ENCODE measurements at places on chromosomes 3 and 15.

DNA sequence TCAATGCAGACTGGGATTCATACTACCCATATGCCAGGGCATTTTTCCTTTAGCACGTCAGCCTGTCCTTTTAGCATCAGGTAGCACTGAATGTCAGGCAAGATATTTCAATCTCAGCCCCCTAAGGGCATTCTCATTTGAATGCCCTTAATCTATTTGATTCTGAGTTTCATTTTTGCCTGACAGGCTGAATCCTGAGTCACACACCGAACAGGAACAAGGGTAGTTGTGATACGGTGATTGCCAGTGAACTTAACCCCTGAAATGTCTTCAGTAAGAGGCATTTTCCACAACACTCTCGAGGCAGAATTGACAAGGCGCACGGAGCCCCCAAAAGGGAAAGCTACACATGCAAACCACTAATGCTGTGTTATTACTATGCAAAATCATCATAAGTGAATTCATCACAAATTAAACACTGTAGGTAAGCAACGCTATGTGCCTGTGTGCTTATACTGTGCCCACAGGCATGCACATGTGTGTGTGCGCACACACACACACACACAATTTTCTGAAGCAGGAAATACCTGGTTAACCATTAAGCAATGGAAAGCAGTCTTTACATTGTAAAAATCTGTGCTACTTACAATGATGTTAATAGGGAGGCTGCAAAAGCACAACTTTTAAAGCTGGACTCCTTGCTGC is 130.4 kb downstream of the ZNF385D start:
- DNase-seq: no peak

GRCh38 chr3:193813501-193813830 is 220.5 kb downstream of the OPA1 start:
- DNase-seq: no peak

- no peak for DNase-seq
Observed at GRCh38 chr3:153246331-153246730, 84.3 kb downstream of the RAP2B start.

DNA sequence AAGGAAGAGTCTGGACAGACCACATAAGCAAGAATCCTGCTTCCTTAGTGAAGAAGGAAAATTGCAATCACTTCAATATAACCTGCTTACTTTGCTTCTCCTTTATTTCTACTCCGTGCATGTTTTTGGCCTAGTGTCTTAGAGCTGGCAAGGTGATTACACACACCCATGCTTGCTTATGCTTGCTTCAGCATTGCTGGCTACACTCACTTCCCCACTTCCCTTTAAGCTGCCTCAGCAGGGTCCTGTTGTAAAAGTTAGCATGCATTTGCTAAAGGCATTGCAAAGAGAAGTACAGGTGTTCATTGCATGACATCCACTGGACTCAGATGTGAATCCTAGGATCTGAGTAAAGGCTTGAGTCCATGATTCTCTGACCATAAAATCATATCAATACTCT is 47.5 kb upstream of the STT3B start:
- DNase-seq: no peak

DNA sequence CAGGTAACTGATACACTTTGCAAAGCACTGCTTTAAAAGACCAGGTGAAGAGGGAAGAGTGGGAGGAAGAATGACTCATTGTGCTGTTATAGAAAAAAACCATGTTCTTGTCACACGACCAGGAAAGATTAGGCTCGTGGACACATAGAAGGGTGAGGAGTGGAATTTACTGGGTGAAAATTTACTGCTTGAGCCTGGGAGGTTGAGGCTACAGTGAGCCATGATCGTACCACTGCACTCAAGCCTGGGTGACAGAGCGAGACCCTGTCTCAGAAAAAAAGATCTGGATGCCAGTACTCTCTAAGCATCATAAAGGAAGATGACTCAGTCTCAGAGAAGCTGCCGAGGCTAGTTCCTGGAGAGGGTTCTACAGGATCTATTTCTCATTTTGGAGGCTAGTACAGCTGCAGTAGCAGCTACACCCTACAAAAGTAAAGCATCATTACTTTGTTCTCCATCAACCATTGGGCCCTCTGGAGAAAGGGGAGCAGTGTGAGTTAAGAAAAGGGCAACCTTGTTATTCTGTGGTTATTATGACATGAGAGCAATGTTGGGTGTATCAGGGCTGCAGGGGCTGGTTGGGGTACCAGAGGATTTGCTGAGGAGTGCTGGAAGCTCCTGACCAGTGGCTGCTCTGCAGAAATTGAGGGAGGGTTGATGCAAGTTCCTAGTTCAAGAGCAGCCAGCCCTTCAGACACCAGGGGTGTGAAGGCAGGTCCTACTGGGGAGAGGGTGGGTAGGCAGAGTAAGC is 75.4 kb downstream of the CMTM8 start:
- no peak for DNase-seq

- no peak for DNase-seq
Observed at GRCh38 chr3:133829310-133829707, 23.7 kb downstream of the SRPRB start.

DNA sequence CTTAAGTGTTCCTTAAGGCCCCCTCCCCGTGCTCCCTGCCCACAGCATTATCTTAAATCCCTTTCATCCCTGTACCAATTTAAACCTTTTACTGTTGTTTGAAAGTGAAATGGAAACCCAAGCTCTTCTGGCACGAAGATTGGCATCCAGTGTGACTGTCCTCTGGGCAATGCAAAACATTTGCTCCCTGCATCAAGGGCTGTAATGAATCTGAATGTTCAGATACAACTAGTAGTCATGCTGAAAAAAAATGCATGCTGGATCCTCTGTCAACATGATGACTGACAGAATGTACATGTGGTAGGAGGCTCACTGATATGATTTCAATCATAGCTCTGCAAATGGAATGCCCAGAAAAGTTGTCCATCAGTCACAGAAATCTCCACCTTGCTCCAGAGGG is 8.1 kb upstream of the CDIN1 start:
- DNase-seq: no peak

- DNase-seq: no peak
Observed at GRCh38 chr15:59736181-59736580, 47.1 kb upstream of the BNIP2 start.

DNA sequence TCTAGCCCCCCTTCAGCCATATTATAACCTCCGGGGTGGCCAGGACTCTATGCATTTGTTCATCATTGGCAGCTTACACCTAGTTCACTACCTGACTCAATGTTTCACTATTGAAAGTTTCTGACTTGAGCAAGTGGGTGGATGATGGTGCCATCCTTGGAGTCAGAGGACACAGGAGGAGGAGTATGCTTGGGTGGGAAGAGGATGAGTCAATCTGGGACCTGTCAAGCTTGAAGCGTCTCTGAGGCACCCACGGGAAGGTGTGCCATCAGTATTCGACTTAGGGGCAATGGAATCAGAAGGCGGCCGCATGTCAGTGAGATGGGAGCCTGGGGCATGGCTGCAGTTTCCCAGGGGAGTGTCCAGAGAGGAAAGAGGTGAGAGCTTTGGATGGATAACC is 133.3 kb downstream of the EPHB1 start:
- no peak for DNase-seq

- DNase-seq: no peak
Observed at GRCh38 chr3:170475092-170475685, 56.5 kb downstream of the CLDN11 start.

DNA sequence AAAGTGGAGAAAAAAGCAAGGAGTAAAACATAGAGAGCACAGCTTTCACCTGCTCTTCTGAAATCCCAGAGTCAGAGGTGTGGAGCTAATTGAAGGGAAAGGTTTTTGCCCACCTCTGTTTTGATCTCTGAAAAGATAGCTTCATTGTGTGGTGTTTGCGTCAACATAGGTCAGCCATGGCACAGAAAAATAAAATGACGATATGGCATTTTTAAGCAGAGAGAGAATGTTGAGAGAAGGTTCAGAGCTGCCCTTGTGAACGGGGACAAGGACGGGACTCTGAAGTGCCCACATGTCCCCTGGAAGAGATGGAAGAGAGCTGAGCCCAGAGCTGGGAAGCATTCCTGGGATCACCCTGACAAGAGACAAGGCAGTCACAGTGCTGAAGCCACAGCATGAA is 249.4 kb upstream of the PLSCR5 start:
- no peak for DNase-seq

DNA sequence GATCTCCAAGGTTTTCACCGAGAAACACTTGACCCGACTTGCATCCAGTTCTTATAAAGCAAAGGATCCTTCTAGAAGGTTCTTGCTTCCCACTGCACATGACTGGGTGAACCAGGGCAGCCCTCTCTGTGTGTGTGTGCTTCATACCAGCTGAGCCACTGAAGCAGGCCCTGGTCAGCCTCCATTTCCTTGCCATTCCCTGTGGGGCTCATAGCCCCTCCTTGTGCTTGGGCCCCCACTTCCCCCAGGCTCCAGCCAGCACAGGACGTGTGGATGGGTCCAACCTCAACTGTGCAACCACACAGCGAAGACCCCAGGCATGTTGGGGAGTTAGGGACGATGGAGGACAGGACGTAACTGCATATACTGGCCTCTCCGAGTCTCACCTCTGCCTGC is 15.5 kb downstream of the KLF15 start:
- no peak for DNase-seq

- no peak for DNase-seq
Observed at GRCh38 chr3:150391161-150391560, 16.9 kb upstream of the TSC22D2 start.

DNA sequence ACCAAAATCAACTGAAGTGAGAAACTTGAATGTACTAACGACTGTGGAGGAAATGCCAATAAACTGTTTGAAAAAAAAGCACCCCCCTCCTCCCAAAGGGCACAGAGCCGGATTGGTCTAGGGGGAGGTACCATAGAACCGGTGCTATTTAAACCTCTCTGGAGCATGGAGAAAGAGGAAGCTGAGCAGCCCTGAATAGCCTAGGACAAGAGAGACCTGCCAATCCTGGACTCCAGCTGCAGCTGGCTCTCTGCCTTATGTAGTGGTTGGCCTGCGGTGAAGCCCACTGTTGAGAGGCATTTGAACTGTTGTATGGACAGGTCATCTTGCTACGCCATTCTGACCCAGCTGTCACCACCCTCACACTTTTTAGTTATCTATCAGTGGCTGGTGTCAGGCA is 1.5 kb upstream of the SH3GL3 start:
- no peak for DNase-seq

GRCh38 chr3:179410331-179410730 is 40.9 kb downstream of the GNB4 start:
- no peak for DNase-seq

DNA sequence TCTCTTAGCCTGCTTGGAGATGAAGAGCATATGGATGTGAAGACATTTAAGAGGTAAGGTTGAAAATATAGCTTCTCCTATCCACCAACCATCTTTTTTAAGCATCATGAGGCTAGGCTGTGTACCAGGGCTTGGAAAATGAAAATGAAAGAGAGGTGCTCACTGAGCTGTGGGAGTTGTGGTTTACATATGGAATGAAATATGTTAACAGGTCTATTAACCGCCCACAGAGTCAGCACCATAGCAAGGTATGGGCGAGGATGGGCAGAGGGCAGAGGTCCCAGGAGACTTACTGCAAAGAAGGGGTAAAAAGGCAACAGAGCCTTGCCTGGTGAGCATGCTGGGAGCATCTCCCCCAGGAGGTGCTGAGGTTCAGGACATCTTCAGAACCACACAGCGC is 273.1 kb downstream of the GABRG3 start:
- no peak for DNase-seq

GRCh38 chr3:132321304-132321703 is 4.1 kb downstream of the ACP3 start:
- DNase-seq: no peak

DNA sequence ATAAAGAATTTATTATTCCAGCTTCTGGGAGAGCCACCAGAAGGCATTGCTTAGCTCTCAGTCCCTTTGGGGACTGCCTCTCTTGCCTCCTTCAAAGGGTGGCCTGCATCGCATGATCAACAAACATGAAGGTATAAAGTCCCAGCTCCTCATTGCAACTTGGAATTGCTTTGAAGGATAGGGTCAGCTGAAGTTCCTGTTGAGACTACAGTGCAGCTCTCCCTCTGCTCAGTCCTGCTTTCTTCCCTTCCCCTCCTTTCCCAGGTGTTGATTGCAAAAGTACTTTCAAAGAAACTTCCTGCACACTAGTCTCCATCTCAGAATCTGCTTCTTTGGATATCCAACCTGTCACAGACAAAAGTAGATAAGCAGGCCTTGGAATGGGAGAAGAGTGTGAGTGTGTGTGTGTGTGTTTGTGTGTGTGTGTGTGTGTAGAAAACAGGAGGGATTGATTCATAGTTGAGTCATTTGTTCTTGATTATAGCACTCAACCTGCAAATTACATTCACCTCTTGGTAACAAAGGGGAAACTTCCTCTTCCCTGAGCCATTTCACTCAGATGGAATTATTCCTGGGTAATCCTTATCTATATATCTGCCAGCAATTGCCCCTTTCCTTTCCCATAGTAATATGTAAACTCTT is 13.7 kb downstream of the CCR8 start:
- DNase-seq: no peak

DNA sequence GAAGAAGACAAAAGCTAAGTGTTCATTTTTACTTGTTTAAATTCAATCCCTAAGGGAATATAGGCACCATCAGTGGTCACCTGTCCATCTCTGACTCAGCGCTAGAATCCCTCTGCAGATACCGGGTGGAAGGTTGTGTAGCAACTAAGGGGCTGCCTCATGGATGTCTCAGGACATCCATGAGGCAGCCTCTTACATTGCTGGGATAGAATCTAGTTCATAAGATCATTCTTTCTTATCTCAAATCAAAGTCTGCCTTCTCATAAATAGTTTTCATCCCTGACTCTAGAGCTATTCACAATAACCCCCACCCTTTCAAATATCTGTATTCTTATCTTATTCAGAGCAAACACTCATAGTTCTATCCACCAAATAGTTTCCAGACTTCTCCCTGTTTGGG is 38.1 kb downstream of the HSPBAP1 start:
- no peak for DNase-seq

GRCh38 chr15:37877851-37878741 is 56.3 kb upstream of the TMCO5A start:
- no peak for DNase-seq

GRCh38 chr3:177982034-177982433 is 554.2 kb upstream of the KCNMB2 start:
- no peak for DNase-seq

- no peak for DNase-seq
Observed at GRCh38 chr3:114887806-114888205, 259.3 kb downstream of the ZBTB20 start.

DNA sequence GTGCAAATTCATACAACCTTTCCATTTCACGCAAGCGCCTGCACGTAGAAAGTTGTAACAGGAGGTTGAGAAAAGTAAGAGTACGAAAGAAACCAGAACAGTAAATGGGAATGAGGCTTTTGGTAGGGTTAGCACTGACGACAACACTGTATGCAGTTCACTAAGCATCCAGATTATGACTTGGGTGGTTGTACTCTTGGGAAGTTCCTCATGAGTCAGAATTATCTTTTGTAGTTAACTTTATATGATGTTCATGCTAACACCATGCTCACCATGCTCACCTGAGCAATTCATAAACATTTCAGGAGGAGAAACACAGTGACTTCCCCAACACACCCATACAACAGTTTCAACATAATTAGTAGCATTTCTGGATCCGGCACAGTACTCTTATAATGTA is 3.0 kb upstream of the LPP start:
- no peak for DNase-seq

All from activated T-helper 1 cell treated with anti-CD3 and anti-CD28 coated beads, Interleukin-2, amount 50 U/mL, for 16 hours (primary cell).